ENCODE measurements at places on chromosomes 2 and 18.

DNA sequence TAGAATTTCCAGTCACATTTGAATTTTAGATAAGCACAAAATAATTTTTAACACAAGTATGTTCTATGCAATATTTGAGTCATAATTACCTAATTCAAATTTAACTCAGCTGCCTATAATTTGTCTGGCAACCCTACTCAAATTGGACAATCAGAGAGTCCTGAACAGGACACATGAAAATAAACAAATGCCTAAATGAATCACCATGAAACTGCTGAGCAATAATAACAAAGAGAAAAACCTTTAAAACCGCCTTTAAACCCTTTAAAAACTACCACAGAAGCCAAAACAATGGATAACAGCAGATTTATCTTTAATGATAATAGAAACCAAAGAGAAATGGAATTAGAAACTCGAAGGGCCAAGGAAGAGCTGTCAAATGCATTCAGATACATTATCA lies 39.5 kb downstream of the ARL4C start:
- peak; percentile 36 for DNase-seq

DNA sequence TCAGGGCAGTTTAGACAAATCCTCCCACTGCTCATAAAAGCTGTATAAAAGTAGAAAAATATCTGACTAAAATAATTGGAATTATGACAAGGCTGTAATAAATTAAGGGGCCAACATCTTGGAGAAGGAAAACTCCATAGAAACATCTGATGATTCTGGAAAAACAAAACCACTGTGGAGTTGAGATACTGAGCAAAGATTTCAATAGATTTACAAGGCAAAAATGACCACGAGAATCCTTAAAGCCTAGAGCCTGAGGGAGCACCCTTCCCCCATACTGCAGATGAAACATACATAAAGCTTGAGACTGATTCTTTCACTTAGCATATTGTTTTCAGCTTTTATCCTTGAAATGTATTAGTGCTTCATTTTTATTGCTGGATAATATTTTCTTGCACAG lies 286.4 kb upstream of the MMADHC start:
- no peak for DNase-seq

GRCh38 chr2:109582928-109583895 lies 30.6 kb downstream of the SEPTIN10 start:
- DNase-seq: peak; percentile 63

DNA sequence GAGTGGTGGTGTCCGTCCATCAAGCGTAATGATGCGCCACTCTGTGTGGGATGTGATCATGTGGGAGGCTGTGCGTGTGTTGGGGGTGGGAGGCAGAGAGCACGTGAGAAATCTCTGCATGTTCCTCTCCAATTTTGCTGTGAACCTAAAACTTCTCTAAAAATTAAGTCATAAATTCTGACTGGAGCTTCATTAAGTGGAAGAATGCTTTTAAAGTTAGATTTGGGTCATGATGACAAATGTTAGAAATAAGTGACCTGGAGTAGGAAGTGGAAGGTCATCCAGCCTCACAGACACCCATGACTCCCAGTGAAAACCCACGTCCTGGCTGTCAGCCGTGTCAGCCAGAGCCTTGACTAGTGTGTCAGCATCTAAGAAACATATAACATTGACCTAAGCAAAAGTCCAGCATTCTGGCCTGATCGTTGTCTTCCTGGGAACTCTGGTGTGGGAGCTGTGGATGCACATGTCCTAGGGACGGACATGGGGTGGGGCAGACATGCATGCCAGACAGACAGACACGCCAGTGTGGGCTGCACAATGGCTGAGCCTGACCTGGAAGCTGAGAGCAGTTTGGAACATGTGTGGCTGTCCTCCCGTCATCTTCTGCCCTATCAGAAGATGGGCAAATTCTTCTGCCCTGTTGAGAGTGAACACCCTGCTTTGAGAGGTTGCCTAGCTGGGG lies 245.6 kb downstream of the FAM210A start:
- no peak for DNase-seq

GRCh38 chr2:159175182-159175581 lies 111.3 kb downstream of the WDSUB1 start:
- no peak for DNase-seq

DNA sequence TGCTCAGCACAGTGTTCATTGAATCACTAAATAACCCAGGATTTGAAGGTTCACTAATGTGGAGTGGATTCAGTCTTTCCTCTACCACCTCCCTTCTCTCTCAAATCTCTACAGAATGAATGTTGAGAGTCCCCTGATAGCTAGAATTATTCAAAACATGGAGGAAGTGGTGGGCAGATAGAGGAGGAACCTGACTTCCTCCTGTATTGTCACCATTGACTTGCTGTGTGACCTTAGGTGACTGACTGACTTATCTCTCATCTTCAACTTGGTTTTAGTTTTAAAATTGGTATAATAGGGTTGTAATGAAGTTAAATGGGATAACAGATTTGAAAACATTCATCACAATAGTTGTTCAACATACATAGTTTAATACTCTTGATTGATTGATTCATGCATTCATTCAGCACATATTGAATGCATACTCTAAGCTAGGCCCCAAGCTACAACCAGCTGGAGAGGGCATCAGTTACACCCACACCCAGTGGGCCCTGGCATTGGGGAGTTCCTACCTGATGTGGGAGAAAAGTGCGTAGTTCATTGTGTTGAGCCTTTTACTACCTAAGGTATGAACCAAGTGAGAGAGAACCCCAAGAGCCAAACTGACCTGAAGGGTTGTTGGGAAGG lies 96.0 kb downstream of the WDR7 start:
- DNase-seq: no peak

Data from fibroblast of villous mesenchyme (primary cell).